ENCODE measurements at places on chromosomes 2 and 18. TPM values are rescaled to one million over a fixed set of nuclear protein-coding genes. Genes with fewer than 3 reads are reported as not detected.

Gene MREG
- 1.3 TPM for total RNA-seq

Gene RAB27B
- total RNA-seq = 0.16 TPM

Gene LBH
- 19.1 TPM for total RNA-seq

Gene BCL2
- 10.1 TPM for total RNA-seq

Gene INHA
- 16.2 TPM for total RNA-seq

Measured in left cardiac atrium (tissue), 4 donors.